ENCODE measurements at places on chromosomes 13 and 19.

- no peak for DNase-seq
These were observed 11.9 kb upstream of the PIK3R2 start for GRCh38 chr19:18141031-18141430.

GRCh38 chr19:17097593-17098126 is 22.1 kb downstream of the MYO9B start:
- no peak for DNase-seq

DNA sequence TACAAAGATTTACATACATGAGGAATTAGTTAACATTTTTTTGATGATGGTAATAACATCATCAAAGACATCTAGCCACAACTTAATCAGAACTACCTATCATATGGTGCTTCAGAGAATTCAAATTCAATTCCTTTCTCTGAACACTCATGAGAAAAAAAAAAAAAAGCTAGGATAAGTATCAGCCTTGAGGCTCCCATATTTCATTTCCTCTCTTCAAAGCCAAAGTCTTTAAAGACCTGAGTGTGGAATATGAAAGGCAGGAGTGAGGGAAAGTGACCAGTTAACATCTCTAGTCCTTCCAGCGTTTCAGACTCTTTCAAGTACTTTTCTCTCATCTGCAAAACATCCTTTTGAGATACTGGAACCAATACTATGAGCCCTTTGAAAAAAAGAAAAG is 137.5 kb downstream of the DCLK1 start:
- no peak for DNase-seq

GRCh38 chr19:40960062-40960685 is 30.9 kb upstream of the CYP2B6 start:
- no peak for DNase-seq

DNA sequence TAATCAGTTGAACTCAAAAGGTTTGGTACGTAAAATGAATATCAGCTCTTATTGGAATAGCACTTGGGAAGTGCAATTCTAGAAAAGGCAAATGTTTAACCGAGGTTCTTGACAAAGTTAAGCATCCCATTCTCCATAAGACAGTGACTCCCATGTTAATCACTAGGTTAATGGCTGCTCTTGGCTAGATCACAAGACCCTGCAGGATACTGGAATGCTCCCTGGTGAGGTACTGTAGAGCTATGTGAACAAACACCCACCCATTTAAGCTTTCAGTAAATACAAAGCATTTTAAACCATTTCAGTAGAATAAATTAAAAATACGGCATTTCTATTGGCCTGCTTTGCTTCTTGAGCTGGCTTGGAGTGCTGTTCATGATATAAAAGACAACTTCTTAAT is 56.5 kb downstream of the TDRD3 start:
- no peak for DNase-seq

DNA sequence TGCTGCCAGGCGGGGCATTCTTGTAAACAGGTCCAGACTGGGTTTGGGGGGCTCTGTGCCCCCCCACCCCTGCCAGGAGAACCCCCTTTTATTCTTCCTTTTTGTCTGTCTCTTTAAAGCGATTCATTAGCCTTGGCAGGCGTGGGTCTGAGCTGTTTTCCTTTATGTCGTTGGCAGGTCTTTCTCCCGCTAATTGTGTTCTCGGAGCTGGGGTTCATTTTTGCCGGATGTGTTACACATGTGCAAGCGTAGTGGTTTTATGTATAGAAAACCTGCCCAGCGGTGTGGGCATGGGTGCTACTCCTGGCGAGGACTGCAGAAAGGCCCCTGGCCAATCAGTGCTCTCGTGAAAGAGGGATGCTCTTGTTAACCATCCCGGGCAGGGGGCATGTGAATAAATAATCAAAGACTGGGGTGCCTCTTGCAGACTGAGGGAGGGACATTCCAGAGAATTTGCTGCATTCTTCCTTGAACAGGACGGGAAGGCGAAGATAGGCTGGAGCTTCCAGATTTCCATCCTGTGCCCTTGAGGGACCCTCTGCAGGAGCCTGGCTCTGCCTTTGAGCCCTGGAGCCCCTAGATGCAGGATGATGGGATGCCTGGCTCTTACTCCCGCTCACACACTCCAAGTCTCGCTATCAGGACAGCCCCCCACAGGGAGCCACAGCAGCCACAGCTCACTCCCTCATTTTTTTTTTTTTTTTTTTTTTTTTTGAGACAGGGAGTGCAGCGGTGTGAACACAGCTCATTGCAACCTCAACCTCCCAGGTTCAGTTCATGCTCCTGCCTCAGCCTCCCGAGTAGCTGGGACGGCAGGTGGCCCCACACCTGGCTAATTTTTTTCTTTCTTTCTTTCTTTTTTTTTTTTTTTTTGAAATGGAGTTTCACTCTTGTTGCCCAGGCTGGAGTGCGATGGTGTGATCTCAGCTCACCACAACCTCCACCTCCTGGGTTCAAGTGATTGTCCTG is 14.1 kb downstream of the CARM1 start:
- no peak for DNase-seq

- no peak for DNase-seq
These were observed 75.8 kb upstream of the UBAC2 start for GRCh38 chr13:99124794-99125316.

DNA sequence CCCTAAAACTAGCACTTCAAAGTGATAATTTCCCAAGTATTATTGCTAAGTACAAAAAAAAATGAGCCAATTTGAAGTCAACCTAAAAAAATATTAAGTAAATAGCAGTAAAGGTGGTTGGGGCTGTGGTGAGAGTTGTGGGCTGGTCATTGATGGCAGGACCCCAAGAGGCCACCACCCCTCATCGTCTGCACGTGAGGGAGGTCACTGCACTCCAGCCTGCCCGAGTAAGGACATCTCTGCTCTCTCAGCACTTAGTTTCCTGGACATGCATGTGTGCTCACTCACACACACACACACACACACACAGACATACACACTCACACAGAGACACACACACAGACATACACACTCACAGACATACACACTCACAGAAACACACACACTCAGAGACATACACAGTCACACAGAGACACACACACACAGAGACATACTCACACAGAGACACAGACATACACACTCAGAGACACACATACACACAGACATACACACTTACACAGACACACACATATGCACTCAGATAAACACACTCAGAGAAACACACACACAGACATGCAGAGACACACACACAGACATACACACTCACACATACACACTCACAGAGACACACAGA is 127.2 kb upstream of the SOX1 start:
- DNase-seq, result no peak

GRCh38 chr19:43781630-43782310 is 997 bp upstream of the KCNN4 start:
- DNase-seq, result peak; percentile 63

GRCh38 chr19:51644636-51645271 is 1.9 kb downstream of the SIGLEC14 start:
- no peak for DNase-seq

DNA sequence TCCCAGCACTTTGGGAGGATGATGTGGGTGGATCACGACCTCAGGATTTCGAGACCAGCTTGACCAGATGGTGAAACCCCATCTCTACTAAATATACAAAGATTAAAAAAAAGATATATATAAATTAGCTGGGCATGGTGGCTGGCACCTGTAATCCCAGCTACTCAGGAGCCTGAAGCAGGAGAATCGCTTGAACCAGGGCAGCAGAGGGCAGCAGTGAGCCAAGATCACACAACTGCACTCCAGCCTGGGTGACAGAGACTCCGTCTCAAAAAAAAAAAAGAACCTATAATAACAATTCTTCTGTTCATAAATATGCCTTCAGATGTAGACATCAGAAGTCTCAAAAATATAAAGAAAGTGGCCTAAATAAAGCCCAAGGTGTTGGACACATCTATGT is 7.6 kb downstream of the ZNF737 start:
- no peak for DNase-seq

- DNase-seq, result no peak
These were observed 2.5 kb downstream of the SGCG start for GRCh38 chr13:23183292-23183691.

DNA sequence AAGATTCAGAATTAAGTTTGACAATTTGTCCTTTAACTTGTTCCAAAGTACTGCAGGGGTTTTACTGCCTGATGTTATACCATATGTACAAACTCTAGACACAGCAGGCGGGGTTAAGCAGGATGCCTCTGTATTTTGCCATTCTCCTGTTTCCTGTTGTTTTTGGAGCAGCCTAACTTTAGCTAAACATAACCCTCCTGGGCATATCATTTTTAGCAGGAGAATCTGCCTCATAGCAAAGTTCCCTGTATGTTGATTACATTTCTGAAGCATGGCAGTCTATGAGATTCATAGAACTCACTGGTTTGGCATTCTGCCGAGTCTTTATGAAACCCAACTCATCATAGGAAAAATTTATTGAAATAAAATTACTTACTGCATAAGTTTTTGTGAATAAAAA is 5.2 kb downstream of the LHFPL6 start:
- no peak for DNase-seq

GRCh38 chr19:33819880-33820781 is 23.5 kb downstream of the KCTD15 start:
- peak; percentile 36 for DNase-seq

DNA sequence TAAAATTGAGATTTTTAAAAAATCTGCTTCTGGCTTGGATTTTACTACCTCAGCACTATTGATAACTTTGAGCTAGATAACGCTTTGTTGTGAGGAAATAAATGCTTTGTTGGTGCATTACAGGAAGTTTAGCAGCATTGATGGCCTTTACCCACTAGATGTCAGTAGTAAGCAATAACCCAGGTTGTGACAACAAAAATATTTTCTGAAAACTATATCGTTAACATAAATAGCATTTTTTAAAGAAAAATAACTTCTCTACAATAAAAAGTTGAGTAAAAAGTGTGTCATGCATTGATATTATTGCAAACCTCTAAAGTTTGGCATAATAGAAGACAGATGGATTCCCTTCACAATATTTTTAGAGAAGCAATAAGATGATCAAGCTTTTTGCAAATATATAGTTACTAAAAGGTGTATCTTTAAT is 1246.5 kb downstream of the UQCRFS1 start:
- no peak for DNase-seq

DNA sequence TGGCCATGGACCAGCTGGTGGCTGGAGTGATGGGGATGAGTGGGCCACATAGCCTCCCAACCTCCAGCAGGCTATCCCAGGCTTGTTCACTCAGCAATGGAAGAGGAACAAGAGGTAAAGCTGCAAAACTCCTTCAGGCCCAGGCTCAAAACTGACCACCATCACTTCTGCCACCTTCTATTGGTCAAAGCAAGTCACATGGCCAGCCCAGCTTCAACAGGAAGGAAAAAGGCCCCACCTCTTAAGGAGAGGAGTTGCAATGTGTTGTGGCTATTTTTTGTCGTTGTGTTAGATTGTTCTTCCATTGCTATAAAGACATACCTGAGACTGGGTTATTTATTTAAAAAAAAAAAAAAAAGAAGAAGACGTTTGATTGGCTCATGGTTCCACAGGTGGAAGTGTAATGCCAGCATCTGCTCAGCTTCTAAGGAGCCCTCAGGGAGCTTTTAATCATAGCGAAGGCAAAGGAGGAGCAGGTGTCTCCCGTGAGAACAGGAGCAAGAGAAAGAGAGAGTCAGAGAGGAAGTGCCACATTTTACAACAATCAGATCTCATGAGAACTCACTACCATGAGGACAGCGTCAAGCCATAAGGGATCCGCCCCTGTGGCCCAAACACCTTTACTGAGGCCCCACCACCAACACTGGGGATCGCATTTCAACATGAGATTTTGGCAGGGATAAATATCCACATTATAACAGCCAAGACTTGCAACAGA is 5.4 kb downstream of the IGSF23 start:
- DNase-seq, result no peak

- DNase-seq, result no peak
These were observed 18.8 kb downstream of the FLT1 start for GRCh38 chr13:28475916-28476725.

DNA sequence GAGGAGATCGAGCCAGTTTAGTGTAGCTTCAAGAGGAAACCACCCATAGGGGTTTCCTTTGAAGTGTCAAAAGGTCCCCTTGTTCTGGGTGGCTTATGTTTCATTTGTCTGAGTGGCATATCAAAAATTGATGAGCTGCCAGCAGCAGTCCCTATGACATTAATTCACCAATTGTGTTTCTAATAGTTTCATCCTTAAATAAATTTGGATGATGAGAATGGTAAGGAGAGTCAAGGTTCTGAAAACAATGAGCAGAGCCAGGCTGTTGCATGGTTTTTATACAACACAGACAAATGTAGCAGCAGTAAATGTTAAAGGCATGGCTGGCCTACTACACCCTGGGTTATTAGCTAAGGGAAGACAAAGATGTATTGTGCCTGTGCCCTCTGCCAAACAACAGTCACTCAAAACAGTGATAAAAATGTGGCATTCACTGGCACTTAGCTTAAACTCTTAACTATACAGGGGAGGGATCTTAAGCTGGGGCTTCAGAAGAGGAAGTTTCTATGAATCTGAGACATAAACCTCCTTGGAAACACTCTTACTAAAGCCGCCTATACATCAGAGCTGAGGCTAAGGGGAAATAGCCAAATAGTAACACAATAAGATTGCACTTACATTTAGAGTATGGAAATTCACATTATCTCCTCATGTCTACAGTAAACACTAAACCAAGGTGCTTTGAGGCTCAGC is 200.5 kb downstream of the POU4F1 start:
- no peak for DNase-seq

DNA sequence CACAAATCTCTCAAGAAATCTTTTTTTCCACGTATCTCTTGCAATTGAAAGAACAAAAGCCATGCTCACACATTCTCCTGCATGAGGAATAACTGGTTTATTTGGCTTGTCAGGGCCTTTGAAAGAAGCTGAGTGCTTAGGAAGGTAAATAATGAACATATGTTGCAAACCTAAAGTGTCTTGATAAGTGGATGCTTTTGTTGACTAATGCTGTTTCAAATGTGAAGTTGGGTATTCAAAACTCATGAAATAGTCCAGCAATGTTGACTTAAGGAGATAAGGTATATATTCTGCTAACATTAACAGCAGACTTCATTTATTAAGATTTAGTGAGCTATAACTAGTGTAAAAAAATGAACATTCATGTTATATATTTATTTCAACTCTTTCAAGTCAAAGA is 1792.7 kb upstream of the MIR17HG start:
- DNase-seq, result no peak

- DNase-seq, result no peak
These were observed 62.1 kb downstream of the ZNF737 start for GRCh38 chr19:20503476-20503875.

DNA sequence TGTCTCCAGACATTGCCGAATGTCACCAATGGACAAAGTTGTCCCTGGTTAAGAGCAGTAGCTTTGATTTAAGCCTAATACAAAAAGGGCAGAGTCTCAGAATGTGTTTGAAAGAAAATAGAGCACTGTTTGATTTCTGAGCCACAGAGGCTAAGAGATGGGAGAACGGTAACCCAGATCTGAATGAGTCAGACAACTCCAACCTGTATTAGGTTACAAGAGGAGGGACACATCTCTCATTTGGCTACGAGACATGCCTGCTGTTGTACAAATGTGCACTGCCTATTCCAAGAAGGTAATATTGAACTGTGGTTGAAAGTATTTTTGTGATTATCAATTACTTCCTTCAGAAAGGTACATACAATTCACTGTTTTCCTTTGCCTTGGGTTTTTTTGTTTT is 4.9 kb upstream of the HSPH1 start:
- DNase-seq, result no peak

GRCh38 chr19:7223429-7223828 is 70.8 kb downstream of the INSR start:
- DNase-seq, result no peak
